ENCODE measurements at places on chromosomes 3 and 15.

- no peak for DNase-seq
Observed at GRCh38 chr3:72982609-72983366, 13.8 kb upstream of the PPP4R2 start.

GRCh38 chr3:163538387-163538786 is 1539.9 kb downstream of the SI start:
- no peak for DNase-seq

DNA sequence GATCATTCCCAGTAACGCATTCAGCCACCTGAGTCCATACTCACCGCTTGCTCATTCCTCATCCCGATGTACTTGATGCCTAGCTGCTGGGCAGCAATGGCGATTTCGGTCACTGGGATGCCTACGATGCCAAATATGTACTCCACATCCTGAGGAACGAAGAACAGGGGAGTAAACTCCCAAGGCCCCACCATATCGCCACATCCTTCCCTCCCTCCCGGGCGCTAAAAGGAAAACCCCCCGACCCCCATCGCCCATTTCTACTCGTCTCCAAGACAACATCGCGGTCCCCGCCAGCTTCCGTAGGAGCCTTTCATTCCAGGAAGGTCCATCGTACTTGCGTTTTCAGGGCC is 347 bp downstream of the HACL1 start:
- DNase-seq: no peak

DNA sequence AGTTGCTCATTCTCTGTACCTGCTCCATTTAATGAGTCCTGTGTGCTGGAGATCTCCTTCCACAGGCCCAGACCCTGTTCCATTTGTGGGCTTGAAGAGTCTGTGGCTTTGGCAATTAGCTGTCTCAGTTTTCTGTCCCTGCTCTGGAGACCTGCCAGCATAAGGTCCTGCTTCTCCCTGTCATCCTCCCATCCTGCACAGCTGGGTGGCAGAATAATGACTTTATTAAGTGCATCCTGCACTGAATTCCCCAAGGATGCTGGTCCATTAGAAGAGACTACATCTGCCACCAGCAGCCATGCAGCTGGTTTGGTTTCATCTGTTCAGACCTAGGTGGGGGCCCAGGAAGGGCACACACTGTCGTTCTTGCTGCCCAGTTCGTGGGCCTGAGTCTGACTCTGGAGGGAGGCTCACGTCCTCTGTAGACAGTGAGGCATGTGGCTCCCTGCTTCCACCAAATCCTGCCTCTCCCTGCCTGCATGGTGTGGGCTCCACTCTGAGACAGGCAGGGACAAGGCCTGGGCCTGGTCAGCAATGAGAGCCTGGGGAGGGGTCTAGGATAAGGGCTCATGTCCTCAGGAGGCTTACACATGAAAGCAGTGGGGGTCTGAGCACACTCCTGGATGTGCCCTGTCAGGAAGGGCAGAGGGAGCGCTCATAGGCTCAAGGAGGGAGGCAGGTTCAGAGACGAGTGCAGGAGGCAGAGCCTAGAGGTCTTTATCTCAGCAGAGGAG is 78.4 kb upstream of the PRR23E start:
- DNase-seq: no peak

DNA sequence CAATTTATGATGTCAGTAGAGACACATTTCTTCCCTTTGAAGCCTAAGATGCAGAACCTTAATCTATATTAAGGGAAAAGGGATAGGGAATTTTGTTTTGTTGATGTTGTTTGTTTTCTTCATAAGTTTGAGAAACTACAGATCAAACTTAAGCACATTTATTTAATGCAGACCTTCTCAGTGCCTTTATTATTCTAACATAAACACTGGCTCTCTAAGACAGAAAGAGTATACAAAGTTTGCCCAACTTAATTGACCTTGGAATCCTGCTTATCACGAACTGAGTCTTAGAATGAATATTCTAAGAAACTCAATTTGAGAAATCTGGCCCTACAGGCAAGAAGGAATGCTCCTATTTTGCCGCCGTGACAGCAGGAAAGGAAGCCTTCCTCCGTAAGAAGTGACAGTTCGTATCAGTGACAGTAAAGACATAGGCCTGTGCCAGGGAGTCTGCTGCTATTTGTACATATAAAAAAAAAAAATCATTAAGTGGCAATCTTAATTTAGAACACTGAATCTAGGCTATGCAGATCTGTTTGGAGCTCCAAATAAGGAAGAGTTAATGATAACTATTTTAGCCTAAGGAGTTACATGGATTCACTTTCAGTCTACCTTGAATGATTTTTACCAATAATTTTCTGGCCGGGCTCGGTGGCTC is 8.8 kb upstream of the IMPG2 start:
- no peak for DNase-seq

- no peak for DNase-seq
Observed at GRCh38 chr15:94723801-94724200, 492.4 kb downstream of the MCTP2 start.

DNA sequence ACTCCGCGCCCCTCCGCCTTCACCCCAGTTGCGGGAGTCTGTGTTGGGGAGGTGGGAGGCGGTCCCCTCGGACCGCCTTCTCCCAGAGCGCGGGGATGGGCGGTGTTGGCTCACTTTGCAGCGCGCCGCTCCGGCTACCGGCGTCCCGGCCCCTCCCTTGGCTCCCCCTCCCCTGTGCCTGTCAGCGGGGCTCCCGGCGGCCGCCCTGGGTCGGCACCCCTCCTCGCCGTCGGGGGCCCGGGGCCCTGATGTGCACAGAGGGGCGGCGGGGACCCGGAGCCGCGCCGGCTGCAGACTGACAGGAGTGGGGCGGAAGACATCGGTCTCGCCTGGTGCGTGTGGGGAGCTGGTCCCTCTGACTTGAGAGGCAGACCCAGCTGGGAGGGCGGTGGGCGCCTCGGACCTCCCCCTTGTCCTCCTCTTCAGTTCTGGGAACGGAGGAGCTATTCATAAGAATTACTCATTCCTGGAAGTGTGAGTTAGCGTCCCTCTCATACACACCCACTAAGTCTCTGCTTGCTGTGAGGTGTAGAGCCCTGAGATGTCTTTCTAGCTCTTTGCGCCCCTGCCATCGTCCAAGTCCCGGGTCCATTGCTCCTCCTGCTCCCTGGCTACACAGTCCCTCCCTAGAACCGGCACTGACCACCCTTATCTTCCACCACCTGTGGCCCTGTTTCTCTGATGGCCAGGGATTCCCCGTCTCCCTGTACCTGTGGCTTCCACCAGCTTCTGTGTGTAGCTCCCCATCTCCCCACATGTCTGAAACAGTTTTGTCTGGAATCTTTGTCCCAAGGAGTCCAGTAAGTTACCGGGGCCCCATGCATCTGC is 42.3 kb upstream of the ROPN1 start:
- DNase-seq: no peak

- no peak for DNase-seq
Observed at GRCh38 chr3:195175076-195175475, 95.9 kb downstream of the XXYLT1 start.

DNA sequence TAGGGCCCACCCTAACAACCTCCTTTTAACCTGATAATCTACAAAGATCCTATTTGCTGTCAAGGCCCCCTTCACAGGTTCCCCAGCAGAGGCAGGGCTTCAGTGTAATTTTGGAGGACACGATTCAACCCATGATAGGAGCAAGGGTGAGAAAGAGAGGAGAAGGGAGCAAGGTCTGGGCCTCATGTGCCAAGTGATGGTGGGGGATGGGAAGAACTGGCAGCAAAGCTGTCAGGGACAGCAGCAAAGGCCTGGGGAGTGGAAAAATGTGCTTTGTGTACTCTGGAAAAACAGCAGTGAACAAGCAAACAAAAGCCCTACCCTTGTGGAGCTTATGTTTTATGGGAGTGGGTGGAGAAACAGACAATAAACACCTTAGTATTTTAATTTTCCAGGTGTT is 2.7 kb upstream of the GALNT15 start:
- DNase-seq: no peak

DNA sequence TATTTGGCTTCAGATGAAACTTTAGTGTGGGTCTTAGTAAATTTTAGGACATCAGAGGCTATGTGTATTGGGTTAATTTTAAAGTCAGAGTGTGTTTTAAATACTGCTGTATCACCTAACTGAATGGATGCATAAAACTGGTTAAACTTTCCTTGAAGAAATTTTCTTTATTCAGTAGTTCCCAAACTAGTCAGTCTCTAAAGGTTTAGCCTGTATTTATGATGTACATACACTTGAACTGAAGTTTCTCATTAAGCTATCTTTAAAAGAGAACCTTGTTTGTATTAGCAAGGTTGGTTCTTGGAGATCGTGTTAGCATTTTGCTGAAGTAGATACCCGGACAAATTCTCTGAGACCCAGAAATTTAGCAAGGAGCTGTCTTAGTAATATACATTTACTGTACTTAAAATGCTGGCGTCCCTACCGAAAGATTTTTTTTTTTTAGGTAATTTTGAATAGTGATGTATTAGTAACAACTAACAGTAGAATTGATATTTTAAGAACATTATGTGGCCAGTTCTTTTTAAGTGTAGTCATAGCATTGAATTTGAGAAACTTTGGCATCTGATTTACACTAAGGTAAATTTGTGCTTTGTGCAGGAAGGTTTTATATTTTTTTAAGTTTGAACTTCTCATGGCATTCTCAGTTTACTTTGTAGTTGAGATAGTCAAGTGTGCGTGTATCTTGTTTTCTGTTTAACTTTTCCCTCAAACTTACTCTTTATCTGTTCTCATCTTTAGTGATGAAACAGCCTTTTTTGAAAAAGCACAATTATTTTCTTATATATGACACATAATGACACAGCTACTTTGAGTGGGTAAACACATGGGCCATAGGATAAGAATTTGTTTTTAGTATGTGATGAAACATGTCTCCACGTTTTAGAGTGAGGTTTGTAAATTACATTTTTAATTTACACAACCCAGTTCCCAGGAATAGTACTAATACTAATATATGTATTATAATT is 2.9 kb downstream of the DIPK2A start:
- no peak for DNase-seq

DNA sequence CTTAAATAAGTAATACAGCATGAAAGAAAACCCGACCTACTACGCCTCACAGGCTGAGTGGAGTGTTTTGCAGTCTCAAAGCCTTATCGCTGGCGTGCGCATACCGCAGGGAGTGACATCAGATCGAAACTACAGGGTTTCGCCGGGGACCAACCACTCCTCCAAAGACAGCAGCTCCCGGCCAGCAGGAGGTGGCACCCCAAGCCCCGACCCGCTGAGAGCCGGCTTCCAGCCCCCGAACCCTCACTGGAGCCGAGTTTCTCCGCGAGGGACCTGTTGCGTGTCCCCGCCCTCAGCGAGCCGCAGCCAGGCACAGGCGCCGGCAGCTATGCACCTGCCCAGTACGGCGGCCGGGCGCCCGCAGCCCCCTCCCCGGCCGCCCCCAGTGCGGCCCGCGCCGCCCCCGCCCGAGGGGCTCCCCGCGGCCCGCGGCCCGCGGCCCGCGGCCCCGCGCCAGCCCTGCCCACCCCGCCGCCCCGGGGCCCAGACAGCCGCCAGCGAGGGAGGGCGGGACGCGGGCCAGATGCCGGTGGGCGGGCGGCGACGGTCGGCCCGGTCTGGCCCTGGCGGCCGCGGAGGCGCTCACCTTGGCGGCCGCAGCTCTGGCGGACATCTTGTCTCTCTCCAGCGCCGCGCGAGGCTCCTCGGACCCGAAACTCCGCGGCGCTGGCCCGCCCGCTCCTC is 710 bp downstream of the TJP1 start:
- DNase-seq: no peak
